ENCODE measurements at places on chromosomes 4 and X.

DNA sequence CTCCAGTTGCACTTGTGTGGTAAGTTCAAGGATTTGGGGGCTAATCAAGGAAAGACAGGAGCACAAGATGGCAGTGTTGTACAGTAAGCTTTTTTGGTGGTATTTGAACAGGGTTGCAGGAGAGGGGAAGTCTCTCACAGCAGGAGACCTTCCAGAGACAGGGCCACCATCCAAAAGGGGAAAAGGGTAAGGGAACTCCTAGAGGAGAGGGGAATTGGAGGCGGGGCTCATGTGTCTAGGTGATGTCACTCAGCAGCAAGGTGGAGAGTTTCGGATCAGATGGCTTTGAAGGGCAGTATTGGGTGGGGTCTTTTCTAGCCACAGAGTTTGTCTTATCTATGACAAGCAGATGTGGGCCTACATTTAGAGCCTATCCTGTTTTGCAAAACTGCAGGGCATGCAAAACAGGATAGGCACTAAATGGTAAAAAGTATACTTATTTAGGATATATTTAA is 13.4 kb upstream of the RNF175 start:
- no peak for DNase-seq

GRCh38 chr4:103306870-103307375 is 108.8 kb upstream of the CENPE start:
- DNase-seq, result no peak

GRCh38 chrX:139930916-139931645 is 1.8 kb downstream of the ATP11C start:
- no peak for DNase-seq

- DNase-seq, result no peak
Observed at GRCh38 chr4:963276-964225, 9.8 kb downstream of the DGKQ start.

DNA sequence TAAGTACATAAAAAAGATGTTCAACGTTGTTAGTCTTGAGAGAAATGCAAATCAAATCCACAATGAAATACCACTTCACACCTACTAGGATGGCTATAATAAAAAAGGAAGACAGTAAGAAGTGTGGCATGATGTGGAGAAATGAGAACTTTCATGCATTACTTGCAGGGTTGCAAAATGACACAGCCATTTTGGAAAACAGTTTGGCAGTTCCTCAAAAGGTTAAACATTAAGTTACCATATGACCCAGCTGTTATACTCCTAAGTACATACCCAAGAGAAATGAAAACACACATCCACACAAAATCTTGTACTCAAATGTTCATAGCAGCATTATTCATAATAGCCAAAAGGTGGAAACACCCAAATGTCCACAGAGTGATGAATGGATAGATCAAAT is 25.8 kb upstream of the LIMCH1 start:
- DNase-seq, result no peak

GRCh38 chr4:173269280-173269679 is 64.9 kb downstream of the HMGB2 start:
- no peak for DNase-seq

- no peak for DNase-seq
Observed at GRCh38 chr4:15188605-15189539, 186.6 kb downstream of the CPEB2 start.

DNA sequence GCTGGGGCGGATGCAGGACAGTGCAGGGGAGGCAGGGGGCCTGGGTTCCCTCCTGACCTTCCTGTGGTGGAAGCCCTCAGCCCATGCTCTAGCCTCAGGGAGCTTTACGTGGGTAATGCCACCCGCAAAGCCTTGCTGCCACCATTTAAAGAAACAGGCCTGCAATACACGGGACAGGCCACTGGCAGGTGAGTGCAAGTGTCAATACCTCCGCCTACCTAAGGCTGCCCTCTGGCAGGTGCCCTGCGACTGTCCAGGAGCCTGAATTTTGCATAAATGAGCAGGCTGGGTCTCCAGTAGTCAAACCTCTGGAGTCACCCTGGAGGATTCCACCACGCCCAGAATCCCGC is 5.9 kb downstream of the CRMP1 start:
- no peak for DNase-seq

DNA sequence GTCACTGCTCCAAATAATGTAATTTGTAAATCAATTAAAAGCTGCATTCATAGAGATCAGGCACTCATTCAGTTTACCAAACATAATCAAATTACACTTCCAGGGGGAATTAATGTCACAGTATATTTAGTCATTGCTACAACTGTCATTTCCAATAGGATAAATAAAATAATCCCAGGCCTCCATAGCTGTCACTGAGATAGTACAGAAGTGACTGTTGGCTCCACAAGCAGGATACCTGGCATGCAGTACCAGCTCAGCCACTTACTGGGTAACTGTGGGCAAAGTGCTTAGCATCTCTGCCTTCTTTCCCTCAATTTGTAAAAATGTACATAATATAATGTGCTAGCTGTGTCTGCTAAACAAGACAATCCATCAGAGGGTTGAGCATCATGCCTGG is 128.1 kb downstream of the CAMK2D start:
- DNase-seq, result no peak

DNA sequence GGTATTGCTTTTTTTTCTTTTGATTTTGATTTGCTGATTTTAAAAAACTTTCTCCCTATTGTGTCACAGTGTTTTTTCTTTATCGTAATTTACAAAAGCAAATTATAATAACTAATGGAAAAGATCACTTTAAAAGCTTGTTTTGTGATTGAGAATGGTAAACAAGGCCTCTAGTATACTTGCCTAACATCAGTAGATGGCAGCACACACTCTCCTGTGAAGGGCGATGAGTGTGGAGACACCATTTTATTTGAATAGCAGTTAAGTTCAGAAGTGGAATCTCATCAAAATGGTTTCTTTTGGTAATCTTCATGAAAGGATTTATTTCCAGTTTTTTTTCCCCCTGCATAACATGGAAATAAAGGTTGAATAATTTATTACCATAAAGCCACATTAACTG is 72.3 kb downstream of the PAK3 start:
- no peak for DNase-seq

GRCh38 chr4:24995346-24995919 is 35.3 kb downstream of the LGI2 start:
- no peak for DNase-seq

DNA sequence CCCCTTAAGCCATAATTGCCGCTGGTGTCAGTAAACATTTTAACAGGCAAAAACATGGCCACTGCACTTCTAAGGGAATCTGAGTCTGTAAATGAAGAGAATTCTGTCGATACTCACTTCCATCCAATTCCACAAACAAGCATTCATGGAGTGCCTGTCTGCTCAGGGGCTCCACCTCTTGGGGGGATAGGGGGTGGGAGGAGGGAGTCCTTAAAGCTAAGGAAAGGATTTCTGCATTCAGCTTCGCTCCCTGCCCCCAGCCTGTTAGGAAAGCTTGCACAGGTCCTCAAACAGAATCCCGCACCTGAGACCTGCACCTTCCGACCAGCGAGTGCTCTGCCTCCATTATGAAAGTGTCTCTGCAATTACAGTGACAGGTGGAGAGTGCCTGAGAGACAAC is 130.2 kb upstream of the KIT start:
- no peak for DNase-seq

GRCh38 chrX:40863671-40864070 is 128.3 kb upstream of the MED14 start:
- DNase-seq, result no peak

- DNase-seq, result no peak
Observed at GRCh38 chr4:101956068-101956825, 165.7 kb downstream of the BANK1 start.

DNA sequence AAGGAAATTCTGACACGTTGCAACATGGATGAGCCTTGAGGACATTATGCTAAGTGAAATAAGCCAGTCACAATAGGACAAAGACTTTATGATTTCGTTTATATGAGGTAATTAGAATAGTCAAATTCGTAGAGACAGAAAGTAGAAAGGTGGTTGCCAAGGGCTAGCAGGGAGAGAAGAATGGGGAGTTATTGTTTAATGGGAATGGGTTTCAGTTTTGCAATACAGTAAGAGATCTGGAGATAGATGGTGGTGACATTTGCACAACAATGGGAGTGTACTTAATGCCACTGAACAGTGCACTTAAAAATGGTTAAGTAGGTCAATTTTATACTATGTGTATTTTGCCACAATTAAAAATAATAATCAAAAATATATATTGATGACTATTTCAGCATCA is 43.4 kb upstream of the TMEM154 start:
- DNase-seq, result no peak

DNA sequence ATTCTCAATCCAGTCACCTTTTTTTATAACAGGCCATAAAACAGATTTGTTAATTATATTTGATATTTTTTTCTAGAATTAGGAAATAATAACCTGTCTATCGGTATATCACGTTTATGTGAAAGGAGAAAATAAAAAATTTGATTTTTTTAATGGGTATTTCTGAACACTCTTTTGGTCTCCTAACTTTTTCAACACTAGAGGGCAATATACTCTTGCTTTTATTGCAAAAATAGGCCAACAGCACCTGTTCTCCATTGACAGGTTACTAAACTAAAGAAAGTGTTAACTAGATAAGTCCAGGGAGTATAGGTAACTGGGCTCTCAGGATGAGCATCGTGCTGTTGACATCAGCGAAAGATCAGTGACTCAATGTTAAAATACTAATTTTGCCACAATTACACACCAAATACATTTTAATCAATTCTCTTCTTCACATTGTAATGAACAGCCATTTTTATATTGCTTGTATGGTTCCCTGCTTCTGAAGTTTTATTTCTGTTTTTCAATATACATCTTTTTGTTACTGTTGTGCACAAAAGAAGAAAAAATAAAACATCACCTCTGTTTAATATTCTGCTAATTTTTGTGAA is 22.8 kb downstream of the NDST4 start:
- no peak for DNase-seq

DNA sequence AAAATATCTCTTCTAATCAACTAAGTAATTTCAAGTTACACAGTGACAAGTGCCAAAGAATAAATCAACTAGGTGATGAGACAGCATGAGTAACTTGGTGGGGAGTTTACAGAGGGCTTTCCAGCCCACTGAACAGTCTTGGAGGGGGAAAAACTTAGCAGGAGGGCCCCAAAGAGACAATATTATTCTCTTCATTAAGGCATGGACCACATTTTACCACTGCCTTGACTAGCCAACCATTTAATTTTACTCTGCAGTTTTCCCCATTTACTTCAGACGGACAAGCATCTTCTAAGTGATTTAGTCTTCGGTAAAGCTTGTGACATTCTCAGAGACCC is 25.3 kb upstream of the GATB start:
- no peak for DNase-seq

- no peak for DNase-seq
Observed at GRCh38 chr4:27305246-27305645, 444.6 kb downstream of the STIM2 start.

DNA sequence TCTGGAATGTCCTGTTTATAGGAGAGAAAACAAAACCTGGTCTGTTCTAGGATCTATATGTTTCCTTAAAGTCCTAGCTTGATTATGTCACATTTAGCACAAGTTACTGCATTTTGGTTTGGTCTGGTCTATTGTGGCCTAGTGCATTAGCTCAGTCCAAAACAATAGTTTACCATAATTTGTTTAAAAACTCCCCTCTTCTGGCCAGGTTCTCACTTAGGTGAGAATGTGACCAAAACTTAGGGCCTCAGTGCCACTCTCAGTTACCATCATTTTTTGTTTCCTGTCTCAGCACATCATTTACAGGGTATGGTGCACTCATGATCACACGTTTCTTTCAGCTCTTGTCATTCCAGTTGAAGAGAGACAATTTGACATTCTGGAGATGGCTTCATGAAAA is 378.5 kb downstream of the KLHL4 start:
- no peak for DNase-seq

GRCh38 chrX:20585782-20586181 is 319.1 kb upstream of the RPS6KA3 start:
- DNase-seq, result no peak

DNA sequence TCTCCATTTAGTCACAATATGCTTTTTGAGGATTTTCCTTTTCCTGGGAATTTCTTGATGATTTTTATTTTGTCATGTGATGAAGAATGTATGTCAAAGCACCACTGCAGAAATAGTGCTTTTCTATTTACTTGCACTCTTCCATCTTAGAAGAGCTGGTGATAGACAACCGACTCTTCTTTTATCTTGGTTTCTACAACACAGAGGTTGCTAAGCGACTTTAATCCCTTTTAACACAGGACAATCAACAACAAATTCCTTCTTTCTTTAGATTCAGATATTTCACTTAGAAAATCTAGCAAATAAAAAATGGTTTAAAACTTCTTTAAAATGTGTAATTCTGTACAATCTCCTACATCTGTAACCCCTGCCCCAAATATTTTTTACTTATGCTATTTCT is 34.6 kb downstream of the TET2 start:
- no peak for DNase-seq

DNA sequence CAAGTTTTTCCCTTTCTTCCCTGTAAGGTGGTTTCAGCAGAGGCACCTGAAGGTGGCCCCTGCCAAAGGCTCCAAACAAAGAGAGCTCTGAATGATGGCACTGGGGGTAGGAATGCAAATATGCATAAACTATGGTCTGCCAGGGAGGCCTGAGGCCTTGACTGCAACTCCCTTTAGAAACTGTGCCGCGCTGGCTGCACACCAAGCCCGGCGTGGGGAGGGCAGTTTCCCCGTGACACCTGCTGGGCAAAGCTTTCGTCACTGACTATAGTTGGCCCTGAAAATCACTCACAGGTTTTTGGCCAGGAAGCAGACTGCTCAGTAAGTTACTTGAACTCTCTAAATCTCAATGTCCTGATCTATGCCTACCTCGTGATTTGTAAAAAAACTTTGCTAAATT is 97.8 kb upstream of the ATOH1 start:
- no peak for DNase-seq

- no peak for DNase-seq
Observed at GRCh38 chrX:13389501-13389900, 69.6 kb upstream of the ATXN3L start.

GRCh38 chr4:151792995-151793394 is 32.2 kb upstream of the GATB start:
- DNase-seq, result no peak

- DNase-seq, result no peak
Observed at GRCh38 chr4:177161781-177162180, 147.9 kb upstream of the NEIL3 start.

- no peak for DNase-seq
Observed at GRCh38 chrX:49725401-49725800, 29.6 kb upstream of the PAGE1 start.

DNA sequence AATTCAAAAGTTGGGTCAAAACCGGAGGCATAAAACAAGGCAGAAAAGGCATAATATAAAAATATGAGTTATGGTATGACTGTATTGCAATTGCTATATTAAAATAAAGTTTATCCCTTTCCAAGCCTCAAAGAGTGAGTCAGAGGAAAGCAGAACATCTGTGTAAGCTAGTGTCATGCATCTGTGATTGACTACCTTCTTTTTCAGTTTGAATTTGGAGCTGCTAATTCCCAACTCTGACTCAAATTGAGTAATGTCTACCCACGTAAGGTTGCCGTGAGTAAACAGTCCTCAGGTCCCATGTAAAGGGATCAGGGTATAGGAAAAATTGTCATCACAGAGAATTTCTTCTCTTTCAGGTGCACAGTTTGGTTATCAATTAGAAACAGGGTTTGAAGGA is 6.5 kb upstream of the SLITRK4 start:
- DNase-seq, result no peak

GRCh38 chr4:150232029-150232428 is 153.8 kb downstream of the DCLK2 start:
- no peak for DNase-seq
